ENCODE measurements at places on chromosomes 3 and 15.

DNA sequence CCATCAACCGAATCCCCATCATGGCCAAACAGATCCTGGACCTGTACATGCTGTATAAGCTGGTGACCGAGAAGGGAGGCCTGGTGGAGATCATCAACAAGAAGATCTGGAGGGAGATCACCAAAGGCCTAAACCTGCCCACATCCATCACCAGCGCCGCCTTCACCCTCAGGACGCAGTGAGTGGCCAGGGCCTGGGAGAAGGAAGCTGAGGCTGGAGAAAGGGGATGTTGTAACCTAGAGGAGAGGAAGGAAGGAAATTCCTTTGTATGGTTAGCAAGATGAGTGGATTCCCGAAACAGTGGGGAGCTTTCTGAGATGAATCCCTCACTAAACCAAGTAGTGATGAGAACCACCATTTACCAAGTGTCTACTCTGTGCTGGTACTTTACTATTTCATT lies 25.8 kb upstream of the CLK3 start:
- DNase-seq, result no peak

DNA sequence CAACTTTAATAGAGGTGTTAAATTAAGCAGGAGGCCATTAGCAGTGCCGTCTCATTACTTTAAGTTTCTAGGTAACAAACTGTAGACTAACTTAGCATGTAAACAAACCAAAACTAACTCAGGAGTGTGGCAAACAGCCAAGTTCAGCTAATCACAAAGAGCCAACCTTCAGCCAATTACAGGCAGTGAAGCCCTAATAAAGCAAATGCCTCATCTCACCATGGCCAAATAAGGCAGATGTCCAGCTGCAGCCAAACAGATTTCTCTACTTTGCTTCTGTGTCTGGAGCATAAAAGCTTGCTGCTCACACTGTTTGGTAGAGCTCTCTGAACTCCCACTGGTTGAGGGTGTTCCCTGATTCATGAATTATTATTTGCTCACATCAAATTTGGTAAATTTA lies 835.4 kb upstream of the GBE1 start:
- DNase-seq, result no peak

DNA sequence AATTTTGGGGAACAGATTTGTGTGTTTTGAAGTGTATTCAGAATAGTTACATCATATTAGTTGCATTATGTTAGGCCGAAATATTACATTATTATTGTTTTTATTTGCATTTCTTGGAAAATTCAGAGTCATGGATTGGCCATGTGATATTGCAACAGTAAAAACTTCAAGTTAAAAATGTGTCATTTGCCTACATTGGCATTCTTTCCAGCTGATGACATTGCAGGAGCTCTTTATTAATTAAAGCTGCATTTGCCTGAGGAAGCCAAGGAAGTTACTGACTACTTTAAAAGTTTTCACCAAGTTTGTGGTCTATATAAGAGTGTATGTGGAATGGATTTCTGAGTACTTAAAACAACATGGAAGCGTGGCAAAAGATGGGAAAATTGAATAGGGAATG lies 726.4 kb upstream of the SGO1 start:
- no peak for DNase-seq

- DNase-seq, result no peak
Observed at GRCh38 chr15:84889313-84889990, 5.0 kb downstream of the SLC28A1 start.

GRCh38 chr3:144067059-144067458 lies 95.4 kb downstream of the DIPK2A start:
- DNase-seq, result no peak

DNA sequence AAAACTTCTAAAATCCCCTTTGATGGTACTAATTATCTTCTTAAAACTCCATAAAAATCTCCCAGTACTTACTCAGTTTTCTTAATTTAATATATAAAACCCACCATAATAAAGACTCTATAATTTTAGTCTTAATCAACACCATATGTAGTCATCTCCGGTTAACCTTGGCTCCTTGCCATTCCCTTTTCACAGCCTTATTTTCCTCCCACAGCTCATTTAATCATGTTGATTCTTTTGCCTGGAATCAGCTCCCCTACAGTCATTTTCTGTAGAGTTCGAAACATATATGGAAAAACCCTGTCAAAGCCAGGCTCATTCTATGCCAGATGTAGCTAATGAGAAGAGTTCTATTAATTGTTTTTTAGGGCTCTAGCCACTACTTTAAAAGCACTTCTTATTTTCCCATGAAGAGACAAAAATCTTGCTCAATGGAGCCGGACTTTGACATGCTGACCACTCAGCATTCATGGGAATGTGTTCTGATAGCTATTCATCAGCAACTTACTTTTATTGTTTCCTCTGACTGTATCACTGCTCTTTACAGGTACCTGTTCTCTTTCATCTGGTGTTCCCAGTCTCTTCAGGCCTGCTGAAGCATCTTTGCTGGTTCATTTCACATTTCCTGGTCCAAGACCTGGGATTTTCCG lies 573.4 kb downstream of the NAALADL2 start:
- DNase-seq, result no peak

GRCh38 chr15:89019436-89019835 lies 68.8 kb upstream of the ABHD2 start:
- DNase-seq, result no peak

GRCh38 chr3:72756900-72757299 lies 91.3 kb downstream of the SHQ1 start:
- no peak for DNase-seq

DNA sequence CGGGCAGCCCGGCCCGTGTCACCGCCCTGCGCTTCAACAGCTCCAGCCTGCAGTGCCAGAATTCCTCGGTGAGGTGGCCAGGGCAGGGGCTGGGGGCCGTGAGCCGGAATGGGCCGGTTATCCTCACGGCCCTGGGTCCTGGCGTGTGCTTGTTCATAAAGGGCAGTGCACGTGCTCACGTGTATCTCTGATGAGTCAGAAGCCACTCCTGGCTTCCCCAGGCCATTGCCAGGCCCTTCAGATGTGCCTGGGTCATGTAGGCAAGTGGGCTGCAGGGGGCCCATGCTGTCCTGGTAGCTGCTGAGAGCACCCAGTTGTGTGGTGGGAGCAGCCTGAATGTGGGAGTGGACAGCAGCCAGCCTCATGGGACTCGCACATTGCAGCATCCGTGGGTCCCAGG lies 29.2 kb downstream of the PLXNA1 start:
- no peak for DNase-seq

- DNase-seq, result no peak
Observed at GRCh38 chr3:191768421-191768820, 307.5 kb downstream of the PYDC2 start.

GRCh38 chr3:143366672-143367071 lies 247.1 kb downstream of the CHST2 start:
- no peak for DNase-seq

Data from AG08396 (cell line).